ENCODE measurements at places on chromosomes 12 and 14.
A peak's percentile ranks its signal among the peaks of the same experiment; 100 is the strongest.

- DNase-seq: no peak
Measured at GRCh38 chr14:62663456-62663821, 381.8 kb downstream of the KCNH5 start.

GRCh38 chr14:98293576-98293975 is 978.4 kb downstream of the BCL11B start:
- DNase-seq: no peak

DNA sequence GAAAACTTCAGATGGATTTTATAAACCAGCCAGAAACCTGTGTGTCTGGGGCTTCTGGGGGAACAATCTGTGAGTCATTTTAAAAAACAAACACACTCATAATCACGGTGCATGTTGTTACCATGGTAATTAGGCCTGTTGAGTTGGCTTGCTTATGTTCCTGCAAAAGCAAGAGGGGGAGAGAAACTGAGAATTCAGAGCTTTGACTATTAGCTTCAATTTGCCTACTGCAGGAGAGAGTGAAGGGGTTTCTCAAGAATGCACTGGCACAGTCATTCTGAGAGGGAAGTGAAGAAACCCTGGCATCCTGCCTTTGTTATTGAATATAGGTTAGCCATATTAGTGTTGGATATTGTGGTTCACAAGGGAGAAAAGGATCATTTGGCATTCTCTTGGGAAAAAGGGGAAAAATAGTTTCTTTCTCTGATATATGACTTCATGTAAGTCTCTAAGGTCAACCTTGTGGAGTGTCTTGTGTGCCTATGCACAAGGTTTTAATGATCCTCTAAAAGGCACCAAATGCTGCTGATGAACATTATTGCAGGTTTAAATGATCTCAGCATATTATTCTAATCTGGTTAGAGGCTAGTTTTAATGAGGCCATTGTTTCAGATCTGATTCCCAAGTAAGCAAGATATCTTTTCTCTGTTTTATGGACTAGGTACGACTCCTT is 12.9 kb downstream of the GNG2 start:
- peak; percentile 15 for DNase-seq

DNA sequence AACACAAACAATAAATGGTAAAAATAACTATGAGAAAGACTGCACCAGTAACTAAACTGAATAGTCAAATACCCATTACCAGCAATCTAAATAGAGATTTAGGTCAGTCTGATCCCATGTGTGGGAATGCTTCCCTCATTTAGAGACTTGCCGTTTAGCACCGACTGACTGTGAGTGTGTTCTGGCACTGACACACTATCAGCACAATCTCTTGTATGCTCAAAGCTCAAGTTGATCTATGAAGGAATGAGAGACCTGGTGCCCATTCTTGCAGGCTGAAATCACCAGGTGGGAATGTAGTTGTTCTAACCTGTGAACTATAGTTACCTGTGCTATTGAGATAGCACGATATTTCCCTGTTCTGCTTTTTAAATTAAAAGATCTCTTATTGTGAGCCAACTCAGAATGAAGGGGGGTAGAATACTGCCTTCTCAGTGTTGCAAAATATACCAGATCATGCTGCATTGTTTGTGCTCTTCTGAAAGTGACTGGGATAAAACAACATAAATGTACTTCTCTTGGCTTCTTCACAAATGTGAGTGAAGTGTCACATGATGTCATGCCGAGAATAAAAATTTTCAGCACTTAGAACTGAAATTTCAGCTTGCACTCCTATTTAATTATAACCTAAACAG is 99.6 kb downstream of the LIN7A start:
- no peak for DNase-seq

GRCh38 chr12:78863482-78864402 is 832 bp upstream of the SYT1 start:
- DNase-seq: peak; percentile 88

GRCh38 chr14:22533739-22534359 is 55.2 kb downstream of the DAD1 start:
- no peak for DNase-seq

- DNase-seq: no peak
Measured at GRCh38 chr14:90198541-90199060, 57.8 kb upstream of the PSMC1 start.

Measured in SHP77 (cell line).